ENCODE measurements at places on chromosomes 3 and 15. TPM values are rescaled to one million over a fixed set of nuclear protein-coding genes. Genes with fewer than 3 reads are reported as not detected.

GRCh38 chr3:50628601-50629000 is 11.7 kb downstream of the MAPKAPK3 start:
- DNase-seq: no peak

DNA sequence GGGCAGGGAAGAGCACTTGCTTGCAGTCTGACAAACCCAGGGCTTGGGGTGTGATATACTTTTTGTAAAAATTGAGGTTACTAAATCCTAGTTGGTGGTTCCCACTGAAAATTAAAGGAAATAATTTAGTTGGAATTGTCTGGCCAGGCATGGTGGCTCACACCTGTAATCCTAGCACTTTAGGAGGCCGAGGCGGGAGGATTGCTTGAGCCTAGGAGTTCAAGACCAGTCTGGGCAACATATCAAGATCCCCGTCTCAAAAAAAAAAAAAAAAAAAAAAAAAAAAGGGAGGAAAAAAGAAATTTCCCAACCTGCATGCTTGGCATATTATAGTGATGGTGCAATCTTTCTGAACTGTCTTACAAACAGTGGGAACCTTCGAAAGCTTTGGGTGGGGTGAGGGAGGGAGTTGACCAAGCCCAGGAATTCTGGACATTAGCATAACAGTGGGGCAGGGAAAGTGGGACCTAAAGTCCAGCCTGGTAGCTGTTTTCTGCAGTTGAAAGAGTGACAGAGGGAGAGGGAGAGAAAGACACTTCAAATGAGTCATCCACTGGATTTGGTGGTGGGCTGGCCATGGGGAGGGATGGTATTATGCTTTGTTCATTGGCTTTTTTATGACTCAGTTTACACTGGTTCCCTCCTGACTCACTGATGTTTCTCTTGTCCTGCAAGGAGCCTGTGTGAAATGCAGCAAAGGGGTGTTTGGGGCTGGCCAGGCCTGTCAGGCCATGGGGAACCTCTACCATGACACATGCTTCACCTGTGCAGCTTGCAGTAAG is 41.1 kb downstream of the LIMD1 start:
- DNase-seq: no peak

GRCh38 chr15:41856716-41857115 is 18.1 kb downstream of the PLA2G4B start:
- DNase-seq: no peak

DNA sequence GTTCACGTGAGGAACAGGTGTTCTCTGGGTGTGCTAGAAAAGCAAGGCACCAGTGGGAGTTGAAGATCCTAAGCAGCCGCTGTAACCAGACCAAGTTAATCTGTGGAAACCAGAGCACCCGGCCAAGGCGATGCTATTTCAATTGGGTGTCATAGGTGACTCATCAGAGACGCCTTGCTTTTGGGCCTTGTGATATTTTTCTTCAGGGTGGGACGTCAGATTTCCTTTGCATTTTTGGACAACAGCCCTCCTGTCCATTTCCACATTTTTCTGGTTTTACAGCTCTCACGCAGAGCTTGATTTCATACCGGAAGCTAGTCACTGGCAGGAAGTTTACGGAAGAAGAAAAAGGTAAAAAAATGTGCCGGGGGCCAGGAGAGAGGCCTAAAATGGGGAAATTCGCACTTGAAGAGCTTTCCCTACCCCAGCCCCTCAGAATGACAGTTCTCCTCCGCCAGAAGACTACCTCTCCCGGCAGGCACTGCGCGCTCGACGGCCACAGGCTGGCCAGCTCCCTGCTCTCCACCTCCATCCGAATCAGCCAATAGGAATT is 471 bp upstream of the KBTBD8 start:
- DNase-seq: peak; percentile 23

SSUH2 gene
- total RNA-seq: 0.41 TPM

TUSC7 gene
- total RNA-seq: not detected

Data from frontal cortex (tissue), 4 donors.